ENCODE measurements at places on chromosomes 1 and 21.

DNA sequence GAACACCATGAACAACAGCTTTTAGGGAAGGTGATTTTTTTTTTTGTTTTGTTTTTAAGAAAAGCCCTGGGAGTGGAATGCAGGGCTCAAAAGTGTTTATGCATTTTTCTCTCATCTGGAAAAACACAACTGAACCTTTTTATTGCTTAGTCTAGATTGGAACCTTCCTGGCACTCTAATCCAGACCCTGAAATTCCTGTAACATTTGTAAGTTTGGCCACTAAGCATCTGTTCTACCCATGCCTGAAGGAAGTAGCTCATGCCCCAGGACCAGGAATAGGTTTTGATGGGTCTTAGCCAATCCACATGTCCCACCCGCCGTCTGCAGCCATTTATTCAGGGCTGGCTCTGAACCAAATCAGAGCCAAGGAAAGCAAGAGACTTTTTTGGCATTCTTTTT is 39.7 kb upstream of the SLC2A1 start:
- no peak for DNase-seq

DNA sequence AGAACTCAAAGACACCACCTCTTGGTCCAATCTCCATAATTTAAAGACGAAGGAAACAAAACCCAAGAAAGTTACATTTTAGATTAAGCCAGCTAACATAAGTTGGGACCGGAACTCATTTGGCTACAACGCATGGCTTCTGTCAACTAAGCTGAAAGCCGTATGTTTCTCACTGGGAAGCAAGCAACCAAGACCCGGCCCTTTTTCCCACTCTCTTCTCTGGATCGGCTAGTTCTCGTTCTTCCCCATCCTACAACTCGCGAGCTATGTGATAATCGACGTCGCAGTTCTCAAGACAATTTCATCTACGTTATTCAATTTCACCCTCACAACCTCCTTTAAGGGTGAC is 601 bp downstream of the CCT8 start:
- DNase-seq, result no peak

GRCh38 chr1:14876747-14877146 is 276.8 kb upstream of the TMEM51 start:
- DNase-seq, result no peak

DNA sequence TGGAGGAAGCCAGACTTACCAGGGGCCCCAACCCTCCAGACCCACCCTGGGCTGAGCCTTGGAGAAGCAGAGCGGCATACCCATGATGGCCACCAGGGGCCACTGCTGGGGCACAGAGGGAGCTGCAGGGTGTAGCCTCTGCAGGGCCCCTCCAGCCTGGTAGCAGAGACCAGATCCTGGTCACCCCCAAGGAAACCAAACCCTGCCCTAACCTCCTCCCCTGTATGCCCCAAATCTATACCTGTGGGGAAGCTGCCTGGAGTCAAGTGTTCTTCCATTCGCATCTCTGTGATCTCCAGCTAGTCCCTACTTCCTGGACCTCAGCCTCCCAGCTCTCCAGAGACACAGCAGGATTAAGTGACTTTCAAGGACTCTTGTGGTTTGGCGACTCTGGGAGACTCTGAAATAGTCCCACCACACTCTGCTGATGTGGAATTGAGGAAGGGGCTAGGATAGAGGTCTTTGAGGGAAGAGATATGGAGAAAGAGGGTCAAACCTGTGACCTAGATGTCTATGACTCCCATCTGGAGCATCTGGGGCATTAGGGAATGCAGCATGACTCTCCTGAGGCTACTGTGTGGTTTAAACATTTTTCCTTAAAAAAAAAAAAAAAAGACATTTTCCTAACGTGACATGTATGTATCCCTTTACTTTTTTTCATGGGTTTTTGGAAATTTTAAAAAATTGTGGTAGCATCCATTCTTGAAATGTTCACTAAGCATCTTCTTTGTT is 119.2 kb upstream of the IPO9 start:
- DNase-seq, result peak; percentile 26

DNA sequence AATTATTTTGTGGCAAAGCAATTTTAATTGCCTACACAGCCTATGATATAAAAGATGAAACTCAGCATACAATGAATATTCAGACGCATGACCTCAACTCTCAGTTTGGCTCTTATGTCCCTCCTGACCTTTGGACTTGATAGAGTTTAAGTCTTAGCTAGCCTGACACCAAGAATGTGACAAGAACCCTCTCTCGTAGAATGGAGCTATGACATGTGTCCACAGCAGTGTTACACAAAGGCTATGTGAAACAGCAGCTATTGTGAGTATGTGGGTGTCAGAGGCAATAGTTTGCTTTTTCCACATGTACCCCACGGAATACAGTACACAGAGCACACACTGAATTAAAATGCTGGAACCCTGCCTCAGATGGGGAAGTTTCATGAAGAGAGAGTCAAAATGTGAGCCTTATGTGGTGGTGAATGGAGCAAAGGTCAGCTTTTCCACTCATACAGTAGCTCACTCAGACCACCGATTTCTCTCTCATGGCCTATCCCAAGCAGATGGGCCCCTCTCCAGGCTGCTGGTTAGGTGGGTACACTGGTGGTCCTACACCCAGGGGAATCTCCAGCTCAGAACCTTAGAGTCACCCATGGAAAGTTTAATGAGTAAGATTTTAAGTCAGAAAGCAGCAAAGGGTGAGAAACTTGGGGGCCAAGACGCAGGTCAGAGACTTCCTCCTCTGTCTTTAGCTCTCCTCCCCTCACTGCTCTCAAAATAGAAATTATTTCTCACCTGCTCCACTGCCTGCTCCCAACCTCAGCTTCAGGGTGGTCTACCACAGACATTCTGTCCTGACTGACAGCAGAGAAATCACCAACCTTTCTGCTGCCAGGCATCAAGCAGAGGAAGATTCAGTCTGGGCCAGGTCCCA is 10.1 kb upstream of the XCL2 start:
- DNase-seq, result peak; percentile 52

DNA sequence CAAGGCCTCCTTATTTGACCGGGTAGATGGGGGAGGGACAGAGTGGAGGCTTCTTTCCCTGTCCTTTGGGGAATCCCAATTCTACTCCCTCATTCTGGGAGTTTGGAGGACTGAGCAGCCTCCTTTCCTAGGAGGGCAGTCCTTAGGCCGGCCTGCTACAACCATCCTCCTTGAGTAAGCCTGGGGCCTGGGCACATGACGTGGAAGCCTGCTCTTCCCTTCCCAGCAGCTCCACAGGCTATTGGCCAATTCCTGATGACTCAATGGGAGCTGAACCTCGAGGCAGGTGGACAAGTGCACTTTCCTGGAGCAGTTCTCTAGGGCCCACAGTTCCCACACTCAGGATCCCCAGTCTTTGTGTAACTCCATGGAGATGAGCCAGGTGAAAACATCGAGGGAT is 3.1 kb downstream of the KCNA10 start:
- no peak for DNase-seq

DNA sequence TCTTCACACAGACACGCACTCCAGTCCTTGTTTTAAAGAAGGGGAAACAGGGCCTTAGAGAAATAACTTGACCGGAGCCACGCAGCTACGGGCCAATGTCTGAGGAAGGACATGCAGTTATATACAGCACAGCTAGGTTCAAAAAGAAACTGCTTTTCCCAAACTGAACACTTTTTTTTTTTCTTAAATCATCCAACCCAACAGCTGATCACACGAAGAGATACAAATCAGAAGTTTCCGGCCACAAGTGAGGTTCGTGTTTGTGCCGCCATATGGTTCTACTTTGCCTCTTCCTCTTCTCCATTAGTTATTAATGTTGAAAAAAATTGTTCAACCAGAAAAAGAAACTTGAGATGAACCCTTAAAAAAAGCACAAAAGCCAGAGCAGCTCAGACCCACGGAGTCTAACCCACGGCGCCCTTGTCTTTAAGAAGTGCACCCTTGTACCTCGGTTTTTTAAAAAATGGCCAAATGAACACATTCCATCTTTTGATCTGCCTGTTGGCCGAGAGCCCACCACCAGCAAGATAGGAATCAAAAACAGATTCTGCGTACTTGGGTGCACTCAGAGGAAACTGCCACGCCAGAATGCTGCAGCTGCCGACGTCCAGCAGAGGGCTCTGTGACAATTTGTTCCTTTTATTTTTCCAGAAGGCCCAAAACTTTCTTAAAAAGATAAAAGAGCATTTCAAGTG is 78.9 kb downstream of the SLC66A1 start:
- DNase-seq, result peak; percentile 34

DNA sequence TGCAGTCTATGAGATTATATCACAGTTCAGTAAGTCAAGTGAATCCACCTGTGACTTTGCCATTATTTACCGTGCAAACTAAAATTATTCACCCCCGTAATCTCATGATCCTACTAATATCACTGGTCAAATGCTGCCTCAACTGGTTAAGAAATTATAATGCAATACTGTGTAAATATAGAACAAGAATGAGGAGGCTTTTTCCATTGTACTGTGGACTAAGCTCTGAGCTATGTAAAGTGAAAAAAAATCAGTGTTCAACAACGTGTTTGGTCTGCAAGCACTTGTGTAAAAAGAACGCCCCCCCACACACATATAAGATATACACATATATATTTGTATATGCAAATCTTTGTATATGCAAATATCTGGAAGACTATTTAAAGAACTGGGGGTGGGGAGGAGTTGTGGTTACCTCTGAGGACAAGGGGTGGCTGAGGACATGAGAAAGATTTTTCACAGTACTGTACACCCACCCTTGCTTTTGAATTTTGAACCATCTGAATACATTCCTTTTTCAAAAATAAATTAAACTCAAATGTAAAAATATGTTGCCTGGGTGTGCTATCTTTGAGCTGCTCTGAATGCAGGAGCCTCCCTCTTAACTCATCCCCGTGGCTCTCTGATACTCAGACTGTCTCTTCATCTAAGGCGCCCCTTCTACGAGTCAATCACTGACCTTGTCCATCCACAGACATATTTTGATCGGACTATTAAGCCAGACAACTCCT is 57.0 kb downstream of the PTP4A2 start:
- no peak for DNase-seq

Data from stimulated activated CD8-positive, alpha-beta memory T cell treated with anti-CD3 and anti-CD28 coated beads, Interleukin-7, amount 100 ng/mL, for 48 hours (primary cell).